ENCODE measurements at places on chromosomes 7 and 10.

GRCh38 chr7:25625306-25625992 is 397.2 kb upstream of the NPVF start:
- no peak for DNase-seq

- DNase-seq, result peak; percentile 50
These were observed 593 bp downstream of the CDK13 start for GRCh38 chr7:39950473-39951225.

GRCh38 chr7:137790828-137791227 is 55.9 kb downstream of the DGKI start:
- DNase-seq, result peak; percentile 48

- peak; percentile 52 for DNase-seq
These were observed 21.0 kb upstream of the GRB10 start for GRCh38 chr7:50803359-50804337.

- no peak for DNase-seq
These were observed 165.0 kb upstream of the GPR26 start for GRCh38 chr10:123501148-123501547.

- peak; percentile 63 for DNase-seq
These were observed 23.2 kb downstream of the CALCR start for GRCh38 chr7:93551063-93551895.

DNA sequence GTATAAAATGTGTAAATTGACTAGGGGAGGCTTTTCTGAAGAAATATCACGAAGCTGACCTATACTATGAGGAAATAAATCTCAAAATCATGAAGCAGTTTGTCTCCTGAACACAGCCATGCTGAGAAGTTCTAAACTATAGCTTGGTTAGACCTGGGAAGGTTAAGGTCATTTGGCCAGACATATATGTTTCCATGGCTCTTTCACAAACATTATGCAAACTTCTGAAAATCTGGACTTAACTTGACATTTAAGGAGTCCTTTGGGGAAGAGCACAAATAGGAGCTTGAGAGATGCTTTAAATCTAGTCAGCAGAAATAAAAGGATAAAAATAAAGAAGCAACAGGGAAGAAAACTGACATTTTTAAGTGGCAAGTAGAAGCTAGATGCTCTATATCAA is 115.9 kb upstream of the MEOX2 start:
- DNase-seq, result no peak

All from foreskin fibroblast (primary cell).